ENCODE measurements at places on chromosomes 3 and 15.

DNA sequence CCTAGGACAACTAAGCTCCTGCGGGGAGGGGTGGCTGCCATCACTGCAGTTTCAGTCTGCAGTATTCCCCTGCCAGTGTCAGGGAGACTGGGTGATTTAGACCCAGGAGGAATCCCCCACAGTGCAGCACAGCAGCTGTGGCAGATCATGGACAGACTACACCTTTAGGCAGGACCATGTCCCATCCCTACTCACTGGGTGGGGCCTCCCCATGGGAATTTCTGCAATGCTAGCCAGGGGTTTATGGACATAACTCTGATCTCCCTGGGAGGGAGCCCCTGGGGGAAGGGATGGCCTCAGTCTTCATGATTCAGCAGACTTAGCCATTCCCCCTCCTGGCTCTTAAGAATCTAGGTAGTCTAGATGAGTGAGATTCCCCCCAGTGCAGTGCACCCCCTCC is 130.1 kb upstream of the STAC start:
- no peak for DNase-seq

DNA sequence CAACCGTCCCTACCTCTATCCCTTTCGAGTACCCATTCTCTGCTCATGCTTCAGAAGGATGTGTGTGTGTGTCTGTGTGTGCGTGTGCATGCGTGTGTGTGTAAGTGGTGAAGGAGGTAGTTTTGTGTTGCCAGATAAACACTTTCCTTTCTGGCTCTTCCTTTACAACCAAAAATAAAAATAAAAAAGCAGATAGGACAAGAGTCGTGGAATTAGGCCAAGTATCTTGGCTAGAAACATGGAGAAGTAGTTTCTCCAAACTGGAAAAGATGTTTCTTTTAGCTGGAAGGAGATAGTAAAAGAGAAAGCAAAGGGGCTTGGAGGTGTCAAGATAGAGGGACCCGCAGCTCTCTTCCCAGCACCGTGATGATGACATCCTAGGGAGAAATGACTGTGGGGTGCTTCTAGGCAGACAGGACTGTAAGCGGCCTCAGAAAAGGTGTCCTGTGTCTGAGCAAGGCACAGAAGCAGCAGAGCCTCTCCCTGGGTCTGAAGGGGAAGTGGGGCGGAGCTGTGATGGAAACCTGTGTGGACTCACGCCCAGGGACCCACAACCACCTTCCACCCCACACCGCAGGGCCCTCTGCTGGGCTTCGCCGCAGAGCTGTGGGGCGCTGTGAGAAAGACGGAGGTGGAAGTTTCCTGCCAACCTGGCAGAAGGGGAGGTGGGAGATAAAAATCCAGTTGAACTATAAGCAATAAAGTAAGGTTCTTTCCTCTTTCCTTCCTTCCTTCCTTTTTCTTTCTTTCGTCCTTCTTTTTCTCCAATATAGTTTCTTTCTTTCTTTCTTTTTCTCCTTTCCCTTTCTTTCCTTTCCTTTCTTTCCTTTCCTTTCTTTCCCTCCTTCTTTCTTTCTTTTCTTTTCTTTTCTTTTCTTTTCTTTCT is 35.3 kb downstream of the MUC20 start:
- DNase-seq: no peak

DNA sequence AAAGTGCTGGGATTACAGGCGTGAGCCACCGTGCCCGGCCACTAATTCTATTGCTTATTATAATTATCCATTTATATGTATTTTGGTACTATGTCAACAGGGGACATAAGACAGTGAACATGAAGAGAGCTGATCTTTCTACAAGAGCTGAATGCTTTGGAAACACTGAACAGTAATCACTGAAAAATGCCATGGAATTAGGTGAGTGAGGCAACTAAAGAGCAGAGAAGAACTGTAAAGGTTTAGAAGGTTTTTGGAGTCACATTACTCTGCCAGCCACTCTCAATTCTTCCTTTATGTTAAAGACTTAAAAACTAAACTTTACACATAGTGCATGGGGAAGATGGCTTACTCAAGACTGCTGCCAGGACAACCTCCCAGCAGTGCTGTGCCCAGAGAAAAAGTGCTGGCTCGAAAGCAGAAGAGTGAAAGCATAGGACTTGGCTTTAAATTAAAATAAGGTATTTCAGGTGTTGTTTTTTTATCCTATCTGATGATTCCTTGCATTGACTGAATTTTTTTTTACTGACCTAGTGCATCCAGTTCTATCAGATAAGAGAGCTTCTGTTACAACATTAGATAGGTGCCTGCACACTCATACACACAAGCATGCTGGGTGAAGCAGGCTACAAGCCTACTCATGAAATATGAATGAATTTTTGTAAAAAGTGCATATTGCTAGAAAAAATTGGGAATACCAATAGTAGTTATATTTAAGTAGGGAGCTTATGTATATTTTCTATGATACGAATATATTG is 28.7 kb upstream of the CACNA2D3 start:
- DNase-seq: no peak

DNA sequence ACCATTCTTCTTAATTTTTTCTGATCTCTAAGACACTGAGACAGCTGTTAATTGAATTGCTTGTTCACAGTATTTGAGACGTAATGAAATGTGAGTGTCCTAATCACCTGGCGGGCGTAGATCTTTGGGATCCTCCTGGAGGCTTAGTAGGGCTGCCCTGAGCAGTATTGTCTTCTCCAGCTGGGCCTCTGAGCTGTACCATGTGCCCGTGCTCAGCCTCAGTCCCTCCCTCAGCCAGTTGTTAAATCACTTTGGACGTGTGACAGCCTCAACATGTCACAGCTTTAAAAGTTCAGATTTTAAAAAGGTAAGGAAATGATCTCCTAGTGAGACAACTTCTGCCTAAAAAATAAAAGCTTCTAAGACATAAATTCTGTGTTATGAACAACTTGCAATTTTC is 35.5 kb downstream of the IGF1R start:
- DNase-seq: no peak

- no peak for DNase-seq
Observed at GRCh38 chr3:127081001-127081720, 98.2 kb downstream of the PLXNA1 start.

GRCh38 chr15:43969802-43970375 is 143.1 kb downstream of the WDR76 start:
- no peak for DNase-seq

DNA sequence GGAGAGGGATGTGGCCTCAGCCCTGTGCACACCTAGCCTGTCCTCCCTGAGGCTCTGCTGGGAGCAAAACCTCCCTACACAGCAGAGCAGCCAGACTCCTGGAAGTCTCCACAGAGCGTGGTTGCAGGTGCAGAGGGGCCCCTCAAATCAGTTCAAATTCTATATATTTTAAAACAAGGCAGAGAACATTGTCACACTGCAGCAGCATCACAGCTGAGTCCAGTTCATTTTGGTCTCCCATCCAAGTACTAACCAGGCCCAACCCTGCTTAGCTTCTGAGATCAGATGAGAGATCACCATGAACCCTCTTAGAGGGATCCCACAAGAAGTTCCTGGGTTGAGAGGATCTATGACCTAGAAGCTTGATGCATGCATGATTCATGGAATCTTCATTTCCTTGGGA is 331.0 kb upstream of the RGMA start:
- no peak for DNase-seq

GRCh38 chr3:193816656-193817311 is 223.8 kb downstream of the OPA1 start:
- DNase-seq: no peak

GRCh38 chr15:63545520-63545919 is 41.1 kb downstream of the USP3 start:
- no peak for DNase-seq

GRCh38 chr15:101650145-101650544 is 2.0 kb downstream of the TM2D3 start:
- no peak for DNase-seq

DNA sequence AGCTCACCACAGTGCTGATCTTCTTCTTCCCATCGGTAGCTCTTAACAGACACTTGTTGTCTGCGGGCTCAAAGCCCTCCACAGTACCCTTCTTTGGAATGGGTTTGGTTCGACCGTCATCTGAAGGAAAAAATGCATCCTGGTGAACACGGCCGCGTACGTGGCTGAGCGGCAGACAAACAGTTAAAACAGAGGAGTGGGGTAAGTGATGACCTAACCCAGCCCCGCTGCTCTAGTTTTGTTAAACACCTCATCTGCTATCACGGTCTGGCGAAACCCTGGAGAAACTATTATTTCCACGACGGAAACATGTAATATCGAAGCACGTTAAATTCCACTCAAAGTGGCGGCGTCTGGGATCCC is 725 bp downstream of the SRP14 start:
- DNase-seq: no peak

- DNase-seq: no peak
Observed at GRCh38 chr15:68578175-68578979, 416 bp upstream of the CORO2B start.

- DNase-seq: no peak
Observed at GRCh38 chr15:63634154-63634553, 37.0 kb downstream of the FBXL22 start.

DNA sequence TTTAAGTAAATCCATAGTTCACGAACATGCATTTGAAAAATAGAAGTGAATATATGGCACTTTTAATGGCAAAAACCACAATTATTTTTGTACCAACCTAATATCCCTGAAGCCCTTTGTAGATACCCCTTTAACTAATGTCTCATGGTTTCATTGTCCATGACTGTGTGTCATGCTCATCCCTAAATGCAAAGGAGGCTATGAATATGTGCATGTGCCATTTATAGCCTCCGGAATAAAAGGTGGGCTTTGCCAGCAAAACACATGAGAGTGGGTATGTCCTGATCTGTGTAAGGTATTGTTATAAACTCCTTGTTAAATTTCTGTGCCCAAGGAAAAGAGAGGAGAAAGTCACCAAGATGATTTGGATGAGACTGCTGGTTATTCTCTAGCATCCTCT is 20.5 kb upstream of the SOX14 start:
- DNase-seq: no peak

GRCh38 chr3:17140670-17141505 is 256.1 kb downstream of the PLCL2 start:
- no peak for DNase-seq

DNA sequence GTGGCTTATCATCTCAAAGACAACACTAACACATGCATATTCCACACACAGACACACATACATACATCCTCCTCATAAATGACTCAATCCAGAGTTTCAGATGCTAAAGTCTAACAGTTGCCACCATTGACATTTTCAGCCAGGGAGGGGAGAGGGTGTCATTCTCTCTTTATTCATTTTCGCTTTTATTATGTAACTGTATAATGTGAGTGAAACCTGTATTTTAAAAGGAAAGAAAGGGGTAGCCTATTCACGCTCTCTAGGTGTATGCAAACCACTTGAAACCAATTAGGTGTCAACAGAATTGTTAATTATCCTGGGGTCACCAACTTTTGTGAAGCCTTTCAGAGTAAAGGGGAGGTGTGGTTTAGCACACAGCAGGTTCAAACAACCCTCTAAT is 1282.9 kb downstream of the ROBO2 start:
- no peak for DNase-seq

GRCh38 chr3:57354768-57355167 is 62.3 kb upstream of the ASB14 start:
- no peak for DNase-seq

GRCh38 chr15:57680021-57680420 is 26.5 kb upstream of the POLR2M start:
- DNase-seq: no peak

GRCh38 chr3:195209847-195210265 is 61.1 kb downstream of the XXYLT1 start:
- DNase-seq: no peak

DNA sequence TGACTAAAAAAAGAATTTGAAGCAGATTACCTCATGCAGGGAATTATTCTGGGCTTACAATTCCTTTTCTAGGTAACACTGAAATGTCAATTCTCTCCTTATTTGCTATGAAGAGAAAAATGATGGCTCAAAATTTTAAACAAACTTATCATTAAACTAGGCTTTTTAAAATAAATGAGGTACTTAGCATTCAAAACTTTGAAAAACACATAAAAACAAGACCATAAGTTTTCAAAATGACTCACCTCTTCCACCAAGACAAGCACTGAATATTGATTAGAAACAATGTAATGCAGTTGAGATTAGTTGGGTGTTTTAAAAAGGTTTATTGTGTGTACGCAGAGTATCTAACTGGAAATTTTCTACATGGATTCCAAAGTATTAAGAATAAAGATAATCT is 154.6 kb downstream of the ADAM10 start:
- no peak for DNase-seq

DNA sequence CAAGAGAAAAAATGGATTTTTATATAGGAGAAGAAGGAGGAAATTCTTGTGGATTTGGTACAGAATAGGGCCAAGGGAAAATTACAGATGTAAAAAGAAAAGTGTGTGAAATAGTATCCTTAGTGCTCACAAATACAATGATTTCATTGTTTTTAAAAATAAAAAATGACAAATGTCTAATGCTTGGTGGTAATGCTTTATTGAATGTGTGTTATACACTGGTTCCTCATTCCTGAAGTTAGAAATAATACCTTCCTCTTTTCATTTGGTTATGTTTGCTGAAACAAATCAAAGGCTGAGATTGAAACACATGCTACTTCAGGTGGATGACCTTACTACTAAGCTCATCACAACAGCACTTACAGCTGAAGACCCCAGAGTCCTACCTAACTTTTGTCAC is 37.7 kb upstream of the CCR2 start:
- DNase-seq: no peak

DNA sequence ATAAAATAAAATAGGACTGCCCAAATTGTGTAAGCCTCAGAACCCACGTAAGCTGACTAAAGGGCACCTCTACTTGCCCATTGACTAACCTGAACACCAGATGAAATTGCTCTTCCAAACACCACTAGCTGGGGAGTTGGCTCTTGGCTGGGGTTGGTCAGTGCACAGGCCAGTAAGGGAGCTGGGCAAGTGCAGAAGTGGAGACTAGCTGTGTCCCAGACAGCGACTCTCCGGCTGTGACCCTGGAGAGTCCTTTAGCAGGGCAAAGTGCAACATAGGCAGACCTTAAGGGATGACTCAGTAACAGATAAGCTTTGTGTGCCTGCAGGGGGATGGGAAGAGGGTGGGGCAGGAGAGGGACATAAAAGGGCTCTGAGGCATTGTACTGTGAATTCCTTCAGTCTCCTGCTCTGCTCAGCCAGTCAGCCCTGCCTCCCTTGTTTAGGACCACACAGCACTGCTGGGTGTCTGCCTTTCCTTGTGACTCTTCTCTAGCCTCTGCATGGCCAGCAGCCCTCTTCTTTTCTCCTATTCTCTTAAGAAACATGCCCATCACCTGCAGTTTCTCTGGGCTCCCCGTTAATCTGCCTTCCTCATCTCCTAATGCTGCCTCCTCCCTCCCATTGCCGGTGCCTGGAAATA is 13.2 kb downstream of the NR1I2 start:
- no peak for DNase-seq

GRCh38 chr15:33844597-33844996 is 123.7 kb upstream of the CHRM5 start:
- DNase-seq: no peak

DNA sequence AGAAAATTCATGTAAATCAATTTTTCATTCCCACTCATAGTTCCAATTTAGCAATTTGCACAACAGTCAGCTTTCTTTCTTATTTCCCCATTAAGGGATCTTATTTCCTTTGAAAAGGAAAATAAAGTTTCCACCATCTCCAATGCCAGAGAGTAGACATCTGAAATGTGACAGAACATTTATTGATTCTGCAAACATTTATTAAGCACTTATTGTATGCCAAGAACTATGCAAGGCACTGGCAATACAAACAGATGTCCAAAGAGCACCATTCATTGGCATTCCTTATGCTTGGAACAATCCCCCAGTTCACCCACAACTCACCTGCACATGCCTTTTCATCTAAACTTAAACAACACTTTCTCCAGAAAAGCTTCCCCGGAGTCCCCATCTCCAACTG is 2.5 kb upstream of the TFDP2 start:
- DNase-seq: no peak

- DNase-seq: no peak
Observed at GRCh38 chr15:48371550-48371949, 40.3 kb downstream of the DUT start.
